ENCODE measurements at places on chromosomes 6 and 20.

- no peak for DNase-seq
These were observed 111.5 kb downstream of the ZFAND3 start for GRCh38 chr6:37931066-37931465.

DNA sequence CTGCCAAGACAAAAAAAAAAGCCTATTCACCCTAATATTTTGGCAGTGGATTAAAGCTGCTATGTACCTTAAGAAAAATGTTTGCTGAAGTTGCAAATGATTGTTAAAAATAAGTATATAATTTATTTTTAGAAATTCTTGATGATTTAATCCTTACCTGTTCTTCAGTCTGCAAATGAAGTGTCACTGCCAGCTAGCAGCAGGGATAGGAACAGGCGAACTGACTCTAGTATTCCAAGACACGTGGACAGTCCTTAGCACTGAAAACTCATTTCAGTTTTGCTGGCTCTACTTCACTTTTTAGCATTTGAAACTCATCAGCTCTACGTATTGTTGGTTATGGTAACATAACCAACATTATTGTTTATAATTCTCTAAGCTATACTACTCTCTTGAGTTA, 204.4 kb upstream of the ID4 start:
- no peak for DNase-seq

DNA sequence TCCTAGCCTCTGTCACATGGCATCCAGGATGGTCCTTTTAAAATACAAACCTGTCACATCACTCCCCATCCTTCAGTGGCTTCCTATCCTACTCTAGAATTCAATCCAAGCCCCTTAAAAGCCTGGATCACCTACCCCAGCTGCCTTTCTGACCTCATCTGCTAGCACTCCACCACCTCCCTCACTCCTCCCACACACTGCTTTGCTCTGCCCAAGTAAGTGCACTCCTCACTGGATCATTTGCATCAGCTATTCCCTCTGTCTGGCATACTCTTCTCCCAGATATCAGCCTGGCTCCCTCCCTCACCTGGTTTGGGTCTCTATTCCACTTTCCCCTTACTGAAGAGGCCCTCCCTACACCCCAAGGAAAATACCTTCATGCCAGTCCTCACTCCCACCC, 10.5 kb downstream of the C6orf136 start:
- DNase-seq = no peak

DNA sequence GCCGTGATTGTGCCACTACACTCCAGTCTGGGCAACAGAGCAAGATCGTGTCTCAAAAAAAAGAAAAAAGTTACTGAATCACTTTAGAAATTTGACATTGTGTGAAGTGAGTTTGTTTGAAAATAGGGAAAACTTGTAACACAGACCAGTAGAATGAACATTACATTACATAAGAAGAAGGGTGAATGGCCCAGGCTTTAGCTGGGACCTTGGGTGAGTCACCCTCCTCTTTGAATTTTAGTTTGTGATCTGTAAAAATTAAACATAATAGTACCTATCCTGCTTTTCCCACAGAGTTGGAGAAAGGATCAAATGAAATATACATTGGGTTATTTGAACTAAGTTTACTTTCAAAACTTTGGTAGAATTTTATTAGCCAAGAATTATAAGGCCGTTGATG, 56.3 kb downstream of the KCNS1 start:
- no peak for DNase-seq

- DNase-seq = no peak
These were observed 5.8 kb downstream of the SLC2A4RG start for GRCh38 chr20:63745424-63745805.

Measured in effector CD4-positive, alpha-beta T cell (primary cell).